ENCODE measurements at places on chromosomes 1 and 21. TPM values are rescaled to one million over a fixed set of nuclear protein-coding genes. Genes with fewer than 3 reads are reported as not detected.

The FCN3 gene
- 0.82 TPM for total RNA-seq

DNA sequence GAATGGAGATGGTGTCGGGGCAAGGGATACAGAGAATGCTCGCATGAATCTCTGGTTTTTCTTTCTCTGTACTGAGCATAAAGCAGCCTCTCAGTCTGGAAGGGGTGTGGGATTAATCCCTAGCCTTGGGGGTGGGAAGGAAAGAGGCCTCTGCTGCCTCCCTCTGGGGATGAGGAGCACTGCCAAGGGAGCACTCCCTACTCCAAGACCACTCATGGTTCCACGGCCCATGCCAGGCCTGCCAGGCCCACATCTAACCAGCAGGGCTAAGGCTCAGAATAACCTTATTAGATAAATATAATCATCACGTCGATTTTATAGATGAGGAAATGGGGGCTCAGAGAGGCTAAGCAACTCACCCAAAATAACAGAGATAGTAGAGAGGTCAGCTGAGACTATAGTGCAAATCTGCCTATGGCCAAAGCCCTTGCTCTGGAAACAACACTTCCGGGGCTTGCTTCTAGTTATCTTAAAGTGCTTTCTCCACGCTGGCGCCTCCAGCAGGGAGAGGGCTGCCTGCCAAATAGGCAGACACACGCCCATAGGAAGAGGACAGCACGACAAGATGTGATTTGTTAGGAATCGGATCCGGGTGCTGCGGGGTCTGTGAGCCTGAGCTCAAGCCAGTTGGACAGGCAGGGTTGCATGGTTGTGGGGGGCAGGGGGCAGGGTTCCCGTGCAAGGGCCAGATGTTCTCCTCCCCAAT is 522 bp downstream of the TEX35 start:
- DNase-seq, result peak; percentile 29

The LCE2A gene
- total RNA-seq, result not detected

The LCA5L gene
- 0.41 TPM for total RNA-seq

The TCHH gene
- not detected for total RNA-seq

GRCh38 chr1:92340154-92340553 is 41.3 kb downstream of the RPAP2 start:
- no peak for DNase-seq

GRCh38 chr1:184409011-184409410 is 22.2 kb downstream of the C1orf21 start:
- no peak for DNase-seq

DNA sequence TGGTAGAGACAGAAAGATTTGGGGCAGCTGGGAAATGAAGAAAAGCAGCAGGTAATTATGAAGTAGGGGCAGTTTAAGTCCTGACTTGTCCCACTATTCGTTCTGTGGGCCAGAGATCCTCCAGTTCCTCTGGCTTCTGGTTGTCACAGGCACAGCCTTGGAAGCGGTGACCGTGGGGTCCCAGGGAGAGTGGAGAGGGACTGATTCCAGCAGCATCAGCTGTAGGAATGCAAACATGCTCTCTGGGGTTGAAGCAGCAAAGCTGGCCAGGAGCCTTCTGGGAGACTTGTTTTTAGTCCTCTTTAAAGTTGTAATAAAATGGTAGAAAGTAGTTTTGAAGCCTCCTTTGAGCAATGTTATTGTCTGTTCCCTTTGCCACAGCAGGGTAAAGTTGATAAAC is 488.0 kb downstream of the LMO4 start:
- DNase-seq, result no peak

The KLHDC8A gene
- total RNA-seq, result 0.72 TPM

- DNase-seq, result no peak
Observed at GRCh38 chr21:46091118-46091517, 6.8 kb upstream of the COL6A2 start.

DNA sequence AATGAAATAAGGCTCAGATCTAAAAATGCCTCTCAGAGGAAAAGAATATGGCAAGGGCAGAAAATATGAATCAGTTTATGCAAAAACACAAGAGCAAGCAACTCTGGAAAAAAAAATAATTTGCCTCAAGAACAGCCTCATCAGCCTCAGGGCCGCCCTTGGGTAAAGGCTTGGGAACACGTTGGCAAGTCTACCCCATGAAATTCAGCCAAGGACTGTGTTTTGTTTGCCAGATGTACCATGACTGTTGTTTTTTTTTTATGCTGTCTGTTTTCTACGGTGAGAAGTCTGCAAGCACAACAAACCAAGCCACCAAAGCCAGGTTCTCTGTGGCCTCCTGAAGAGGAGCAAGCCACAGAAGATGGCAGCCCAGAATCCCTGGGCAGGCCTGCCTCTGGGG is 18.0 kb downstream of the HHIPL2 start:
- DNase-seq, result no peak

The RGS8 gene
- 0.10 TPM for total RNA-seq

The DPT gene
- total RNA-seq, result 144 TPM

DNA sequence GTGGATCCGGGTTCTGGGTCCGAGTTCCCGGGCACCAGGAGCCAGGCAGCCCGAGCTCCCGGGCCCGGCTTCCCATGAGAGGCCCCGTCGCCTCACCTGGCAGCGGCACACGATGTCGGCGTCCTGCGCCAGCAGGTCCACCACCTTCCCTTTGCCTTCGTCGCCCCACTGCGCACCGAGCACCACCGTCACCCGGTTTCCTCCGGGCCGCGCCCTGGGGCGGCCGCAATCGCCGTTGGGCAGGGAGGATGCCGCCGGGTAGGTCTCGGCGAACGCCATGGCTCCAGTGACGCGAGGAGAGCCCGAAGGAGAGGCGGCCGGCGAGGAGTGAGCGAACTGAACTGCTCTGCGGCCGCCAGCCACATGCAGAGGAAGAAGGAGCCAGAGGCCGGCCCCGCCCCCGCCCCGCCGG is at the start of gene ADSS2:
TSS of gene ADSS2 (minus strand) at position 371 of the 412 bp plus-strand sequence. CDS start at position 279, 92 bp downstream.
- DNase-seq, result no peak

The OLIG2 gene
- total RNA-seq, result not detected

GRCh38 chr1:166975361-166976129 is at the start of gene ILDR2:
TSS of gene ILDR2 (minus strand) at chr1:166975540. CDS start at chr1:166975268, 272 bp downstream.
- DNase-seq, result peak; percentile 68

DNA sequence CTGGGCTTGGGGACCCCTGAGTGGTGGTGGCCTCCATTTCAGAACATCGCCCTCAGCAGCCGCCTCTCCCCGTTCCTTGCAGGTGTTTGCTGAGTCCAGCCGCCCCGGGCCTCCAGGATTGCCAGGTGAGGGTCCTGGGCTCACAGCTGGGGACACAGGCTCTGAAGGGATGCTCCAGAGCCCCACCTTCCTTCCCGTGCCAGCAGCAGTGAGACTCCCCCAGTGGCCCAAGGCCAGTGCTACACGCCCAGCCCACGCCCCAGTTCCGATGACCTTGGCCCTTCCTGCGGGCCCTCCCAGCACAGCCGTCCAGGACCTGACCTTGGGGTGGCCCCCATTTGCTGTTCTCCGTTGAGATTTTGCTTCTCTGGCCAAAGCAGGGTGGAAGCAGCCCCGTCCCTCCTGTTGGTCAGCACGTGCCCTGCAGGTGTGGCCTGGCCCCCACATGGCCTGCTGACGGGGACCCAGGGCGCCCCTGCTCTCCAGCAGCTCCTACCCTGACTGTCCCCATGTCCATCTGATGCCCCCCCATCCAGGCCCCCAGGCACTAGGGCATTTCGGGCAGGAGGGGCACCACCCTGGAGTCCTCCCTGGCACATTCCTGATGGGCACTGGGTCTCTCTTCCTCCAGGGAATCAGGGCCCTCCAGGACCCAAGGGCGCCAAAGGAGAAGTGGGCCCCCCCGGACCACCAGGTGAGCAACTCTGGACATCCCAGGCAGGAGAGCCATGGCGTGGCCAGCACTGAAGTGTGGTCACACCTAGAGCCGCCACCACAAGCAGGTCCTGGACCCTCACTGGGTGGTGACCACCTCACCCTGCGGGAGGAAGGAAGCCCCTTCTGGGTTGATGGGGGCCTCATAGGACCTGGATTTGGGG is 45.0 kb downstream of the SLC19A1 start:
- DNase-seq, result no peak

The NBPF8 gene
- total RNA-seq, result 11.7 TPM

Measured in tongue (tissue), 3 donors.